ENCODE measurements at places on chromosomes 6 and 20.

GRCh38 chr6:44297063-44298038 is 15.8 kb downstream of the AARS2 start:
- peak; percentile 18 for DNase-seq

DNA sequence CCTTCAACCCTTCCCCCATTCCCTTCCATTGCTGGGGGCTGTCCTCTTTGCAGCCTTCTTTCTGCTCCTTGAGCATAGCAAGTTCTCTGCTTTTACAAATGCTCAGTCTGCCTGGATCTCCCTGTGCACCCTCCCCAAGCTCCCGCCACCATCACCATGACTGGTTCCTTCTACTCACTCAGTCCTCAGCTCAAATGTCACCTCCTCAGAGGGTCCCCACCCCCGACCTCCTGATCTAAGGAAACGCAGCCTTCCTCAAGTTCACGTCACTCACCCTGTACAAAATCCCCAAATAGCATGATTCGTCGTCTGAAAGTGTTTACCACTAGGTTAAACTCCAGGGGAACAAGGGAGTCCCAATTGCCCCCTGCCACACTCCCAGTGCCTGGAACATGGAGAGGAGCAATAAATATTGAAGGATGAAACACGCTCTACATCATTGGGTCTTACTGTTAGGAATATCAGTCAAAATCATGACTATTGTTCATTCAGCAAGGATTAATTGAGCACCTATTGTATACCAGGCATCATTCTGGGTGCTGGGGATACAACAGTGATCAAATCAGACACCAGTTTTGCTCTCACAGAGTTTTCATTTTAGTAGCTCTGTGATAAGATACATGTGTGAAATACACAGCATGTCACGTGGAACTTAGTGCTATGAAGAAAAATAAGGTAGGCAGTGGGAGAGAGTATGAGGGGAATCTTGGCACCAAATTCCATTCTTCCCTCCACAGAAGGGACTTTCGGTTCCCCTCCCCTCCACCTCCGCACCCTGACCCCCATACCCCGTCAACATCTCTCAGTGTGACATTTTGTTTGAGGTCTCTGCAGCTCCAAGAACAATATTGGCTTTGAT is 15.6 kb downstream of the TP53RK start:
- no peak for DNase-seq

DNA sequence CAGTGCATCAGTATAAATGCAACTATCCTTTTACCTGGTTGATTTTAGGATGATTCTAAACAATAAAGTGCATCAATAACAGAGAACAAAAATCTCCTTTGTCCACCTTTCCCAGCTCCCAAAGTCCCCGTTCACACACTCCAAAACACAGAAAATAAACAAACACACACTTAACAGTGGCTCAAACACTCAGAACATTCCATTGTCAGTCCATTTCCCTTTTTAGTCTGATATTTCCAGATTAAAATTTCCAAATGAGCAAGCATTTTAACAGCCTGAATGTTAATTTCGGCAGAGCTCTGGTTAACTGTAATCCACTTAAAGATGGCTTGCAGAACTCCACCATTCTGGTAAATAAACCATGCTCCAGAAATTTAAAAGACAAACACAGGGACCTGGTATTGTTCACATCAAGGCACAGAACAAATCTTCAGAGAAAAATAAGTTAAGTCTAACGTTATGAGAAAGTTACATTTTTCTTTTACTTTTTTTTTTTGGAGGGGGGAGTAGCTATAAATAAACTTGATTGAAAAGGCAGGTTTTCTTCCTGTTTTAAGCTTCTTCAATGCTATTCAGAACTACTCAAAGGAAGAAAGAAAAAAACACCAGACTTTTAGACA is 100.8 kb downstream of the DST start:
- DNase-seq: no peak

DNA sequence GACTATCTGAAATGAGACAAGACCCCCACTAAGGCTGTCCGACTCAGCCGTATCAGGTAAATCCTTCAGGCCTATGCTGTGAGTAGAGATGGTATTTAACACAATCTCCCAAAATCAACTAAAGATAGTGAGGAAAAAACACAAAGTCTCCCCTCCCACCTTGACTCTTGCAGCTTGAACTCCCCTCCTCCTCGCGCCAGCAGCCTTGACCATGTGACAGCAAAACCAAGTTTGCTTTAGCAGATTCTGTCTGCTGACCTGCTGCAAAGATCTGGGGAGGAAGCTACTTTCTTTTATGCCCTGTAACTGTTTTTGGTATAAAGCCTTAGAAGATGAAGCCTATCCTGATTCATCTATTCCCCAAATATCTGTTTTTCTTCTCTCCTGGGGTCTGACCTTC is 509.5 kb downstream of the CDH26 start:
- no peak for DNase-seq

DNA sequence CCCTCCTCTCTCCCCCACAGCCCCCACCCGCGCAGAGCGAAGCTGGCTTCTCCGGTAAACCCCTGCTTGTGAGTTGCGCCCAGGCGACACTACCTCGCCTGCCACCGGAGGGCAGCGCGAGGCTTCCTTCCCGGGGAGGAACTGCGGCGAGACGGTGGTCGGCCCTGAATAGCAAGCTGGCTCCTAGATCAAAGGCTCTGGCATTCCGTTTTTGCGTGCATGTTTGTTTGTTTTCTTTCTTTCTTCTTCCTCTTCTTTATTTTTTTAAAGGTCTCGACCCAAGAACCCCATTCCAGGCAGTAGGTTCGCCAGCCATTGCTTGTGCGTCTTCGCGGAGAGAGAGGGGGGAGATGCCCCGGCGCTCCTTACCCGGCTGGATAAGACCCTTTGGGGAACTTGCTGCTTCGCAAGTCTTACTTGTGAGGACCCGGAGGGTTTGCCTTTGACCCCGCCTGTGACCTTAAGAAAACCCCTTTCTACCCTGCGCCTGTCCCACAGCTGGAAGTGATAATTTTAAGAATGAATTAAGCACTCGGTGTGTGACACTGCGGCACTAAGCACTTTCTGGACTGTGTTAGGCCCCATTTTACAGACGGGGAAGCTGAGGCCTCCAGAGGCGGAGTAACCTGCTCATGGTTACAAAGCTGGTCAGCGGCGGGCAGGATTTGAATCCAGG is 92.7 kb upstream of the SIRPA start:
- DNase-seq: peak; percentile 74

GRCh38 chr6:39378175-39378959 is 55.9 kb upstream of the KCNK16 start:
- DNase-seq: no peak

DNA sequence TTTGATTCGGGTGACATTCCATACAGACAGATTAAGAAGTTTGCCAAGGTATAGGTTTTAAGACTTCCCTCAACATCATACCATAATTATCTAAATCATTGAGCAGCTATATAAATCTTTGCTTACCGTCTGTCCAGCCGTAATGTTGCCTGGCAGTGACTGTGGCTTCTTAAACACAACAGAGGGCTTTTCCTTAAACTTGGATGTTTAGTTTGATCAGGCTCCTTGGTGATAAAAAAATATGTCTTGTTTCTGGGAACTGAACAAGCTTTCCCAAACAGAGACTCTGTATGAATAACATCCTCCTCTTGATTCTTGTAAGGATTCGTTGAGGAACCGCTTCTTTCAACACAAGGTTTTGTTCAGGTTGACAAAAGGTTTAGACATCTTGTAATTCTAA is 130.9 kb downstream of the QKI start:
- no peak for DNase-seq

Measured in Kasumi-1 (cell line).